ENCODE measurements at places on chromosomes 1 and 21. TPM values are rescaled to one million over a fixed set of nuclear protein-coding genes. Genes with fewer than 3 reads are reported as not detected.

TNFRSF14 gene
- total RNA-seq, result 56.3 TPM

GON4L gene
- 34.1 TPM for total RNA-seq

FAM151A gene
- total RNA-seq, result not detected

BRDT gene
- total RNA-seq, result not detected

Data from sigmoid colon (tissue), 7 donors.